Stimulated activated CD8-positive, alpha-beta memory T cell treated with anti-CD3 and anti-CD28 coated beads, Interleukin-4, amount 100 ng/mL, for 1 hour (primary cell): ENCODE measurements at places on chromosomes 16 and 17.
A peak's percentile ranks its signal among the peaks of the same experiment; 100 is the strongest.

DNA sequence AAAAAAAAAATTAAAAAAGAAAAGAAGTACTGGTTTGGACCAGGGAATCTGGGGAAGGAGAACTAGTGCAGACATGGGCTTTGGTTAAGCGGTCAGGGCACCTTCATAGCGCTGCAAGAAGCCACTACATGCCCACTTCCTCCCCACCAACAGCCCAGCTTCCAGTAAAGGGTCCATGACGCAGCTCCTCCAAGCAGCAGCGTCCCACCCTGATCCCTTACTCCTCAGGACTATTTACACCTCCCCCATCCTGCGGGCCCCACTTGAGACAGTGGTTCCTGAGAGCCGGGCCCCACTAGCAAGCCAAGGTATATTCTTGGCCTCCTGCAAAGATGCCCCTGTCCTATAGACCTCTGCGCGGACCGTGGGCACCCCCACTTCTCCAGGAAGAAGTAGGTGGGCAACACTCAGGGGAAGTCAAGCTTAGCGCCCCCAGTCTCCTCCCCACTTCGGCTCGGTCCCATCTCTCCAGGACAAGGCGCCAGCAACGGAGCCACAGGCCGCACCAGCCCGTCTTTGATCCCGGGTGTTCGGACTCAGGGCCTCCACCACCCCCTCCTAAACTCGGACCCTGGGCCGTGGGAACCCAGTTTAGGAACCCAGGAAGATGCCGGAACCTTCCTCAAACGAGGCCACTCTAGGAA lies 913 bp upstream of the PRR14 start:
- DNase-seq = no peak

GRCh38 chr17:75450270-75450669 lies 6.2 kb upstream of the TMEM94 start:
- DNase-seq = no peak

DNA sequence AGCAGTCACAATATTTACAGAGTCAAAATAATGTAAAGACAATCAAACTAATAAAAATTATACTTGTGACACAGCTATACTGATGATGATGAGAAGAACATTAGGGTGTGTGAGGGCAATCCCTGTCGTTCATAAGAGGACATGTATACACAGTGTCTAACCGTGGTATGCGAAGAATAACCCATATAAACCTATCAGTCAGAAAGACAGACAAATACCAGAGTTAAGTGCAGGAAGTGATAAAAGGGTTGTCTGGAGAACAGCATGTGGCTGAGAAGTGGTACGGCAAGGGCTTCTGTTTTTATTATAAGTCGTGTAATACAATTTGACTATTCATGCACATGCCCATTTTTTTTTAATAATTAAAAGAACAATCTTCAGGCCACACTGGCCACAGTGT lies 46.7 kb downstream of the LMF1 start:
- DNase-seq = no peak

- no peak for DNase-seq
These were observed 3.6 kb downstream of the CRAMP1 start for GRCh38 chr16:1615761-1616160.

- DNase-seq = no peak
These were observed 99.4 kb upstream of the SDK2 start for GRCh38 chr17:73743518-73744201.

DNA sequence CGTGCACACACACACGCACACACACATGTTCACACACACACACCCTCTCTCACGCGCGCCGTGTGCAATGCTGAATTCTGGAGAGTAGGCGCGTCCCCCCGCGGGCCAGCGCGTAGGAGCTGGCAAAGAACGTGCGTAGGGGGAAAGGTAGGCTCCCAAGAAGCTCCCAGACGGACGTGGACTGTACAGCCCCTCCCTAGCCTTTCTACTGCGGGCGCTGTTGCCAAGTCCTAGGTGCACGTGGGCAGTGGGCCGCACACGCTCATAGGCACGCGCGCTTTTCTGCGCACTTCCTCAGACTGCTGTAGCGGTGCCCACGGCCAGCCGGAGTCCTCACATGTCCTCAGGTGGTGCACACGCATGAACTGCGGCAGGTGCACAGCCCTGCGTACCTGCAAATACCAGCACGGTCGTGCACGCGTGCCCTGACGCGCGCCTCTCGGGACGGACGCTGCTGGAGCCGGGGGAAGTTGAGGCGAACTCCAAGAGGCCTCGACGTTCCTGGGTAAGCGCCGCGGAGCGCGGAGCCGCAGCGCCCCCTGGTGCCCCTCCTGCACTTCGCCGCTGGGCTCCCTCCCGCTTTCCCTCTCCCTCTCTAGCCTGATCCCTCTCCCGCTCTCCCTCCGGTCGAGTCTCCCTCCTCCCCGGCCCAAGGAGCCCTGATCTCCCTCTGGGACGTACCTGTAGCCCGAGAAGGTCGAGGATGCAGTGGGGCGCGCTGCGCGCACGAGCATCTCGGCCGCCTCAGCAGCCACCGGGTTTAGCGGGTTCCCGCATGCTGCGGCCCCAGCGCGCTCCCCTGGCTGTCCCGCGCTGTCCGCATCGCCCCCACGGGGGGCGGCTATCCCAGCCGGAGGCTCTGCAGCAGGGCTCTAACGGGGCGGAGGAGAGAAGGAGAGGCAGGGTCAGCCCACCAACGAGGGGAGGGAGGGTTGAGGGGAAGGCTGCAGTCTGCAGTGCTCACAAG lies 749 bp downstream of the GRIN2A start:
- no peak for DNase-seq

DNA sequence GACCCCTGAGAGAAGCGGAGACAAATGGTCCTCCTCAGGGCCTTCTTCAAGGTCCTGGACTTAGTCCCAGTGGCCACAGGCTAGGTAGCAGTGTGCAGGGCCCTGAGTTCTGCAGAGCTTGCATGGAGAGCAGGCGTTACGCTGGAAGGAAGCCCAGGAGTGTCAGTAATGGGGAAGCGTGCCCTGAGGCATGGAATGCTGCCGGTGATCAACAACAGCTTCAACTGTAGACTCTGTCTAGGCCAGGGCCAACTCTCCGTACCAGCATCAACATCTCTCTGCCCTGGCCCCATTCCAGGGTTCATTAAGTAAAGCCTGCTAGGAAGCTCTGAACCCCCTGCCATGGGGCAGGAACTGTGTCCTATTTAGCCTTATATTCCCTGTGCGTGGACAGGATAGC lies 568 bp upstream of the TNK1 start:
- no peak for DNase-seq

DNA sequence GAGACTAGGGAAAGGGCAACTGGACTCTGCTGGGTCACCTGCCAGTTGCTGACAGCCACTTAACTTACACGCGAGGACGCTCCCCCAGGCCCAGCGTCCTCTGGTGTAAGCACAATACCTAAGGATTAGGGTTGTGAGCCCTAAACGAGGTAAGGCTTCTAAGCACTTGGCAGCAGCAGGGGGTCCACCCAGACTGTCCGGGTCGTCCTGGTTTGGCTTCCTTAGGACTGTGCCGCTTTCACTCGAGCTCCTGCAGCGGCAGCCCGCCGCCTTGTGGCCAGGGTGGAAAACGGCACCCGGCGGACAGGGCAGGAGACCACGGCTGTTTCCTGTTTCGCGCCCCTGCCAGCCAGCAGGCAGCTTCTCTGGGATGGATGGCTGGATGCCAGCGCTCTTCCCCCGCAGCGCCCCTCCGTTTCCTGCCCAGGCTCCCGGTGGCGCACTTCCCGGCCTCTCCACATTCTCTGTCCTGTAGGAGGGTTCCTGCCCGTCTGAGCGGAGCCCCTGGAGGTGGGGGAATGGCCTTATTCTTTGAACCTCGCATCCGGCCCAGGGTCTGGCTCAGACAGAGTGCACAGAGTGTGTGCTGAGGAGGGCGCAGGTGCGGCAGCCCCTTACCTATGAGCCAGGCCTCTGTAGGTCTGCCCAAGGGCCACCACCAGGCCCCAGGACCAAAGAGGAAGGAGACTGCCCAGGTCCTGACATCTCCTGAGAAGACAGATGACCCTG lies 47.0 kb upstream of the AMZ2 start:
- DNase-seq = peak; percentile 56

- peak; percentile 45 for DNase-seq
These were observed 3.6 kb downstream of the OSGIN1 start for GRCh38 chr16:83956336-83957289.
